ENCODE measurements at places on chromosomes 4 and X. TPM values are rescaled to one million over a fixed set of nuclear protein-coding genes. Genes with fewer than 3 reads are reported as not detected.

Gene FHIP1A
- polyA plus RNA-seq: not detected

Gene SEPSECS
- polyA plus RNA-seq: 4.3 TPM

Gene NEXMIF
- not detected for polyA plus RNA-seq

Gene F9
- not detected for polyA plus RNA-seq

Gene C1QTNF7
- polyA plus RNA-seq: not detected

Gene PCDH18
- polyA plus RNA-seq: 114 TPM

Gene POU4F2
- polyA plus RNA-seq: not detected

Gene XAGE2
- polyA plus RNA-seq: not detected

Gene PPA2
- 116 TPM for polyA plus RNA-seq

Gene CITED1
- polyA plus RNA-seq: 0.25 TPM

Gene LCORL
- 3.9 TPM for polyA plus RNA-seq

Gene COL25A1
- polyA plus RNA-seq: not detected

Gene CTAG2
- not detected for polyA plus RNA-seq

Gene DMRTC1B
- not detected for polyA plus RNA-seq

Gene DIPK2B
- not detected for polyA plus RNA-seq

Gene GPR119
- not detected for polyA plus RNA-seq

Gene CFAP99
- polyA plus RNA-seq: not detected

Gene FATE1
- polyA plus RNA-seq: not detected

Gene NAP1L3
- 13.0 TPM for polyA plus RNA-seq

Gene CT45A3
- polyA plus RNA-seq: not detected

Gene PROM1
- polyA plus RNA-seq: not detected

Gene LUZP4
- not detected for polyA plus RNA-seq

Gene CCKAR
- polyA plus RNA-seq: not detected

Gene CLDN34
- polyA plus RNA-seq: not detected

Gene LRIT3
- not detected for polyA plus RNA-seq

Gene MAGEB5
- not detected for polyA plus RNA-seq

Gene TIGD4
- not detected for polyA plus RNA-seq

Gene JCHAIN
- 4.9 TPM for polyA plus RNA-seq

Gene SPOCK3
- polyA plus RNA-seq: not detected

Gene HERC6
- 1.3 TPM for polyA plus RNA-seq

Gene IQCM
- not detected for polyA plus RNA-seq

Gene SORBS2
- polyA plus RNA-seq: 2.3 TPM

Gene G6PD
- polyA plus RNA-seq: 44.3 TPM

Gene IL3RA
- 0.13 TPM for polyA plus RNA-seq

Gene TBC1D8B
- polyA plus RNA-seq: 11.5 TPM

Gene GAGE2A
- not detected for polyA plus RNA-seq

Gene MAGEA12
- 0.18 TPM for polyA plus RNA-seq

Gene MAGEE1
- polyA plus RNA-seq: 0.39 TPM

Gene FBXW7
- 8.8 TPM for polyA plus RNA-seq

Gene SPANXC
- not detected for polyA plus RNA-seq

Gene EFHC2
- polyA plus RNA-seq: 0.27 TPM

Gene FAM156A
- polyA plus RNA-seq: 31.7 TPM

Gene RRH
- polyA plus RNA-seq: not detected

Gene DOCK11
- 9.8 TPM for polyA plus RNA-seq

Gene GPRASP3
- polyA plus RNA-seq: 2.6 TPM

Gene P2RY4
- polyA plus RNA-seq: not detected

Gene TLR3
- 0.68 TPM for polyA plus RNA-seq

Gene TMEM35A
- 0.37 TPM for polyA plus RNA-seq

Gene MORF4L2
- 486 TPM for polyA plus RNA-seq

Gene GLRA3
- not detected for polyA plus RNA-seq

Gene PAGE2B
- polyA plus RNA-seq: not detected

Gene TREX2
- 0.24 TPM for polyA plus RNA-seq

Gene SLC10A6
- polyA plus RNA-seq: not detected

Gene FAT1
- polyA plus RNA-seq: 53.3 TPM

Gene TSPAN5
- 70.8 TPM for polyA plus RNA-seq

Gene MAGED4
- 19.8 TPM for polyA plus RNA-seq
